BJ (cell line): ENCODE measurements at places on chromosomes 1 and 21.

DNA sequence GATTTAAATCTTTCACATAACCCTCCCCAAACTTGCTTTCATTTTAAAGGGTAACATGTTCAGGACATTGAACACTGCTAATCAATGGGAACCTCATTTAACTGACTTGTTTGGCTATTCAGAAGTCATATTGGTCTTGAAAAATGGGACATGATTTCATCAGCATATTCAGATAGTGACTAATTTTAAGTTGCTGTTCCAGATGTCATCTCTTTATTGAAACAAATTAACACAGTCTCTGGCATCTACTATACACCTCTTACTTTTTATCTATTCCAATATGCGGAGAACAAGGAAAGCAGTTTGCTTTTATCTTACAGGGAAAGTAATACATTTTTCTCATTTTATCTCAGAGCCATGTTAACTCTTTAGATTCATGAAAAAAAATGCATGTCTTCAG, 310.1 kb downstream of the S1PR1 start:
- no peak for DNase-seq

GRCh38 chr1:116138277-116138792, 27.1 kb downstream of the MAB21L3 start:
- DNase-seq, result no peak

- no peak for DNase-seq
Measured at GRCh38 chr1:67833602-67833940, 304 bp upstream of the GNG12 start.

- no peak for DNase-seq
Measured at GRCh38 chr1:185996211-185996610, 262.0 kb downstream of the HMCN1 start.

DNA sequence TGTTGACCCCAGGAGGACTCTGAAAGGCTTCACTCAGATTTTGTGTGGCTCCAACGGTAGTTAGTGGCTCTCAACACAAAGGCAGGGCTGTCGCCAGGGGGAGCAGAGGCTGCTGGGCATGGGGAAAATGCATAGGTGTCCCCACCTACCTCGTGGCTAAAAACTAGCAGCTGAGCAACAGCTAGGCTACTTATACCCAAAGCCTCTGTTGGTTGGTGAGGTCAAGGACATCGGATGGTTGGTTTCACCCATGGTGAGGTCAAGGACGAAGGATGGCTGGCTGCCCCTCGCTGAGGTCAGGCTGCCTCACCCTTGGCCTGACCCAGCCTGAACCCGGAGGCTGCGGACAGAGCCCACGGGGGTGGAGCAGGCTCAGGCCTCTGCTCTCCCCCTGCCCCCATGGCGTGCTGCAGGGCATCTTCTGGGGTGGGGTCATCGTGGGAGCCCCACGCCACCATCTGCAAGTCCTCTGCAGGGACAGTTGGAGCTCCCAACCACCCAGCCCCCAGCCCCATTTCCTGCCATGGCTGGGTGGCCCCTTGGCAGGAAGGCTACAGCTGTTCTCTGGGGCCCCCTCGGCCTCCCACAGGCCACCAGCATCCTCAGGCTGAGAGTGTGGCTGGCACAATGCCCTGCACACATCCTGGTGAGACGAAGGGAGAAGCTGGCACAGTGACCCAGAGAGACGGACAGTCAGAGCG, 8.5 kb upstream of the GNB1 start:
- no peak for DNase-seq

DNA sequence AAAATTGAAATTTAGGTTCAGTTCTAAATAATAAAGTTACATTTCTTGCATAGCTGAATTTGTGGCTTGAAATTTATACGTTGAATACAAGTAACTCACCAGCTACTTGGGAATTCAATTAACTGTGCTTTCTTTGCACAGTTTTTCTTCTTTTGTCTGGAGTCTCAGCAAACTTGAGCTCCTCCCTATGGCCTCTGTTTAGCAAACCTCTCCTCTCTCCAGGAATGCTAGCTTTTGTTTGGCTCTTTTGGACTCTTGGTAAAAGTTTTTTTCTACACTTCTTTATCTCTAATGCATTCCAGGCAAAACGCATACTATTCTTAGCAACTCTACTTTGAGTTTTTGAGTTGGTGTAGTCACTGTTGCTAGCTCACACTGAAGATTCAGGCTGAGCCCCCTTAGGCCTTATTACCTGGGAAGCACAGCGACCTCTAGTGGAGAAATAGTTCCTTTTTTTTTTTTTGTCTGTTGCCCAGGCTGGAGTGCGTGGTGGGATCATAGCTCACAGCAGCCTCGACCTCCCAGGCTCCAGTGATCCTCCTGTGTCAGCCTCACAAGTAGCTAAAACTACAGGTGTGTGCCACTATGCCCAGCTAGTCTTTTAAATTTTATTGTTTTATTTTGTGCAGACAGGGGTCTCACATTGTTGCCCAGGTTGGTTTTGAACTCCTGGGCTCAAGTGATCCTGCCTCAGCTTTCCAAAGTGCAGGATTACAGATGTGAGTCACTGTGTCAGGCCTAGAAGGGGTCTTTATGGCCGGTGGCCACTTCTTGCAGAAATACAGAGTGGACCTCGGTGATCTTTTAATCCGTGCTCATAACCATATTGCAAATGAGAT, 61.7 kb downstream of the CASQ2 start:
- DNase-seq, result no peak

- DNase-seq, result no peak
Measured at GRCh38 chr1:37691497-37692077, 729 bp upstream of the CDCA8 start.
